ENCODE measurements at places on chromosomes 2 and 18.

- DNase-seq, result no peak
Measured at GRCh38 chr2:149058936-149059335, 20.4 kb downstream of the LYPD6B start.

GRCh38 chr2:46118656-46119371, 178.4 kb upstream of the EPAS1 start:
- DNase-seq, result no peak

DNA sequence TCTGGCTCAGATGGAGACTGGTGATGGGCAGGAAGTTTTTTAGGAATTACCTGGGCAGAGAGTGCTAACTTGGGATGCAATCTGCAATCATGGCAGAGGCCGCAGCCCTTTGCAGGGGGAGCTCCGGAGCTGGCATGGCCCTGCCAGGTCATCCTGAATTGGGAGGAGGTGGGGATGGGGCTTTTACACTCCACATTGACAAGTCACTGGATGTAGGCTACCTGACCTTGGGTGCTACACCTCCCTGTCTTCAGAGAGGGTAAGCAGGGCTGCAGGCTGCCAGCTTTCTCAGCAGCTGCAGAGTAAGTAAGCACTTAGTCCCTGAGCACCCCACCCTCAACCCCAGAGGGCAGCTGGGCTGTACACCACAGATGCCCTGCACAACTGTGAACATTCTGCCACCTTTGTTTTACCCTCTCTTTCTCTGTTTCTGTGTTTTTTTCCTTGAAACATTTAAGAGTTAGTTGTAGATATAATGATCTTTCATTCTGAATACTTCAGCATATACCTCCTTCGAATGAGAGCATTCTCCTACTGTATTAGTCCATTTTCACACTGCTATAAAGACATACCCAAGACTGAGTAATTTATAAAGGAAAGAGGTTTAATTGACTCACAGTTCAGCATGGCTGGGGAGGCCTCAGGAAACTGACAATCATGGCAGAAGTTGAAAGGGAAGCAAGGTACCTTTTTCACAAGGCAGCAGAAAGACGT, 6.8 kb upstream of the HS1BP3 start:
- DNase-seq, result no peak

DNA sequence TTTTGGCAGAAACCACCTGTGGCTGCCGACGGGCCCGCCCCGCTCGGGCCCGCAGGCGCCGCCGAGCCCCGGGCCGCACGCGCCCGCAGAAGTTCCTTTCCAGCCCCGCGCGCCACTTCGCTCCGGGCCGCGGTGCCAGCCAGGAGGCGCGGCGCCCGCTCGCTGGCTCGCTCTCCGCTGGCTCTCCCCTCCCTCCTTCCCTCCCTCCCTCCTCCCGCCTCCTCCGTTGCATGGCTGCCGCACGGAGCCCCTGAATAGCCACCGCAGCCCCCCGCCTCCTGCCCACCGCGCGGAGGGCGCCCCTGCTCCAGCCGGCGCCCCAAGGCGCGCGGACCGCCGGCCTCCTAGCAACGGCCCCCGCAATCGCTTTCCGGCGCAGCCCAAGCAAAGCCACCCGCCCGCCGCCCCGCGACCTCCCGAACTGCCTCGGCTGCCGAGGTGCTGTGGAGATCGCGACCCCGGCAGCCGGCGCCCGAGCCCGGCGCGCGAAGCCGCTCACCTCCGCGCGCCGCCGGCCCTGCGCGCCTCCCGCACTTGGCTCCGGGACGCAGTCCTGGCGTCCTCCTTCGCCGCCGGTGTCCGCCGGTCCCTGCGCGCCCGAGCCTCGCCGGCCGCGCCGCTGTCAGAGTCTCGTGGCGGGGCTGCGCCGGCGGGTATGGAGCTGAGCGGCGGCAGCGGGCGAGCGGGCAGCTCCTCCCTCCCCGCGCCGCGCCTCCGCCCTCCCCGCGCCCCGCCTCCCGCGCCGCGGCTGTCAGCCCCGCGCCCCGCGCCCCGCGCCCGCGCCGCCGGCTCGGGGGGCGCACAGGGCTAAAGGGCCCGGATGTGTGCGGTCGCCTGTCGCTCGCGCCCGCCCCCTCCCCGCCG, at the start of gene ZBTB7C:
TSS of gene ZBTB7C (minus strand) at position 657 of the 864 bp plus-strand sequence.
- no peak for DNase-seq

DNA sequence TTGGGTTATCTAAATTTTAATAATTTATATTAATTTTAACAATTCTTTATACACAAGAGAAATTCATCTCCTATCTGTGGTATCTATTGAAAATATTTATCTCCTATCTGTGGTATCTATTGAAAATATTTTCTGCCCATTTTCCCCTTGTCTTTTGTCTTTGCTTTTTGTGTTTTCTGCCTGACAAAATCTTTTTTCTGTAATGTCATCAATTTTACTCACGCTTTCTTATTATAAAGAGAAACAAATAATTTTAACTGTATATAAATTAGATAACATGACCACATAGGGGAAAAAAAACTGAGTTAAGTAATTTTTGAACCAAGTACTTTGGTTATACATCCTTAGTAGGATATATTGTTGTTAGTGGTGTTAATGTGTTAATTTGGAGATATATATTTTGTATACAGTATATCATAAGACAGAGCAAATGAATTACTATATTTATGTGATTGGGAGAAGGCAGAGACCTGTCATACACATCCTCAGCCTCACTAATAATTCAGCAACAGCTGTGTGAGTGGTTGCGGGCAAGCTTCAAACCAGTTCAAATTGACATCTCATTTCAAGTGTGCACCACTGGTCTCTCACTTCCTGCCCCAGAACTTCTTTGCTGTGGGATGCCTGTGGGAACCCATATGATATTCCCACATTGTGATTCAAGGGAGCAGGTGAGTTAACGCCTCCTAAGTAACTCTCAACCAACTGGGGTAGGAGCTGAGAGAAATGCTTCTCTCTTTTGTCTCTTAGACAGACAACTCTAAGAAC, 292.4 kb downstream of the SP3 start:
- no peak for DNase-seq

- DNase-seq, result no peak
Measured at GRCh38 chr2:219823574-219823973, 196.1 kb downstream of the SLC4A3 start.

Data from activated CD8-positive, alpha-beta memory T cell treated with anti-CD3 and anti-CD28 coated beads for 1 hour (primary cell).